ENCODE measurements at places on chromosomes 11 and 22.

DNA sequence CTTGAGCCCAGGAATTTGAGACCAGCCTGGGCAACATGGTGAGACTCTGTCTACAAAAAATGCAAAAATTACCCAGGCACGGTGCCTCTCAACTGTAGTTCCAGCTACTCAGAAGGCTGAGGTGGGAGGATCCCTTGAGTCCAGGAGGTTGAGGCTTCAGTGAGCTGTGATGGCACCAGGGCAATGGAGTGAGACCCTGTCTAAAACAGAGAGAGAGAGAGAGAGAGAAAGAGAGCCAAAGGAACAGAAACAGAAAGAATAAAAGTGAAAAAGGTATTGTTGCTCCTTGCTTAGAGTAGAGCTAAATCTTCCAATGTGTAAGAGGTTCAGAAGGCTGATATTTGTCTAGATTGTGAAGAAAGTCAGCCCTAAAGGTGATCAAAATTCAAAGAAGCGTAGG is 8.9 kb upstream of the ETS1 start:
- no peak for DNase-seq

- no peak for DNase-seq
Measured at GRCh38 chr11:59898650-59899049, 20.1 kb downstream of the OOSP3 start.

DNA sequence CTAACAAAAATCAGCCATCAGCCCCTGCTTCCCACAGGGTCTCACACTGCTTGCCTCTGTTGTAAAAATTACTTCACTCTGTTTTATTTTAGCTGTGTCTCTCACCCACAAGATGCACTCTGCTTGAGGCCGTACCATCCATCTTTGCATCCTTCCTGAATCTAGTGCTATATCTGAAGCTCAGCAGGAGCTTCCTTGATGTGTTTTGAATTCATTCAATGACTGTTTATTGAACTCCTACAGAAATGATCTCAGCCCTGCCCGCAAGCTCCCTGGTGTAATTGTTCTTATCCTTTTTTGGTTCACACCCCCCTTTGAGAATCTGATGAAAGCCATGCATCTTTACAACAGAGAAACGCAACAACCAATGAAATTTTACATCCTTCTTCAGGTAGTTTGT is 310.2 kb upstream of the ZC3H12C start:
- no peak for DNase-seq

DNA sequence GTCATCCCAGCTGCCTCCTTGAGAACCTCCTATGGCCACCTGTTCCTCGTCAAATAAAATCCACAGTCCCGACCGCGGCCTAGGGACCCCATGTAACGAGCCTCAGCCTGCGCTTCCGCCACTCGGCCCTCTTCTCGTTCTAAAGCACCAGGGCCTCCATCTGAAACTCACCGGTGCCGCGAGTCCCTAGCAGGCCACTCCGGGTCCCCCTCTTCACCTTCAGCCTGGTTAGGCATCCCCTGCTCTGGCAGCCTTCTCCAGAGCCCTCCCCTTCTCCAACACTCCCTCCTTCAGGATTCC is 2.4 kb upstream of the SSTR3 start:
- no peak for DNase-seq

DNA sequence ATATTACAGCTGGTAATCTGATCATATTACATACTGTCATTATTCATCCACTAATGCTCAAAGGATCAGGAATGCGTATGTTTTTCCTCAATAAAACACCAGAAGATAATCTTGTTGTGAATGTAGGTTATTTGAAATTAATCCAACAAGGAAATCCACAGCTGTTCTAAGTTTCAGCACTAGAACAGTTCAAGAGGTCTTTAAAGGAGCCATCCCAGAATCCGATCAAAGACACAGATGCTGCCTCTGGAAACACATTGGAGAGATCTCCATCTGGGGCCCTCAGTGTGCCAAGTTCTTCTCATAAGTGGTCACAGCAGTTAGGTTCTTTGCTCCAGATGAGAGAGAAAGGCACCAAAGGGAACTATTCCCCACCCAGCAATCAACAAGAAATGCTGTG is 1955.1 kb upstream of the RAG2 start:
- no peak for DNase-seq

- no peak for DNase-seq
Measured at GRCh38 chr11:71525938-71526495, 1.1 kb upstream of the KRTAP5-7 start.

DNA sequence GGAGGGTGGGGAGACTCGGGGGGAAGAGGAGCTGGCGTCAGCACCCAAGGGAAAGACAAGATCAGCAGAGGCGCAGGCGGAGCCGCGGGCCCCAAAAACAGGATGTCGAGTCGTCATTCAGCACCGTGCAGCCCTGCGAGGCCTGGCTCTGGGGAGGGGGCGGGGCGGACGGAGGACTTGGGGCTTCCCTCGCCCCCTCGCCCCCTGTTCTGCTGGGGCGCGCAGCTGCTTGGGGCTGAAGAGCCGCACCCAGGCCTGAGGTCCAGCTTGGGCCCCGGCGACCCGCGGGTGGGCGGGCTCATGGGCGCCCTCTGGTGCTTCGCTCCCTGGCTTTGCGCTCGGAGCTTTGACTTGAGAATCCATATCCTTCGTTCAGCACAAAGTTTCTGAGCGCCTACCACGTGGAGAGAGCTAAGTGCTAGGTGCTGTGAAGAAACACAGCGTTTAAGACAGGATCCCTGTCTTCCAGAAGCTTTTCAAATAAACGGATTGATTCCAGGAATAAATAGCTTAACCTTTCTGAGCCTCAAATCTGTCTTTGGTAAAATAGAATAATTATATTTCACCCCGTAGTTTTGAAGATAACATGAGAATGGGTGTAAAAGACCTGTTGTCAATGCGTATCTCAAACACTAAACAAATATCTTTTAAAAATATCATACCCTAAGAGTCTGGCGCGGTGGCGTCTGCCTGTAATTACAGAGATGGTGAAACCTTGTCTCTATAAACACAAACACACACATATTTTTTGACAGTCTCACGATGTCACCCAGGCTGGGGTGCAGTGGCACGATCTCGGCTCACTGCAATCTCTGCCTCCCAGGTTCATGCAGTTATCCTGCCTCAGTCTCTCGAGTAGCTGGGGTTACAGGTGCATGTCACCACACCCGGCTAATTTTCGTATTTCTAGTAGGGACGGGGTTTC is 929 bp upstream of the RHOG start:
- peak; percentile 76 for DNase-seq

- DNase-seq: no peak
Measured at GRCh38 chr11:75858613-75859012, 43.6 kb downstream of the UVRAG start.

- no peak for DNase-seq
Measured at GRCh38 chr22:35458547-35459422, 58.8 kb downstream of the MCM5 start.

GRCh38 chr22:35330258-35330861 is 30.7 kb downstream of the TOM1 start:
- DNase-seq: no peak

GRCh38 chr22:43110444-43110926 is at the start of gene BIK:
TSS of gene BIK (plus strand) at chr22:43110750. CDS start at chr22:43124023, 13,273 bp downstream.
- no peak for DNase-seq

DNA sequence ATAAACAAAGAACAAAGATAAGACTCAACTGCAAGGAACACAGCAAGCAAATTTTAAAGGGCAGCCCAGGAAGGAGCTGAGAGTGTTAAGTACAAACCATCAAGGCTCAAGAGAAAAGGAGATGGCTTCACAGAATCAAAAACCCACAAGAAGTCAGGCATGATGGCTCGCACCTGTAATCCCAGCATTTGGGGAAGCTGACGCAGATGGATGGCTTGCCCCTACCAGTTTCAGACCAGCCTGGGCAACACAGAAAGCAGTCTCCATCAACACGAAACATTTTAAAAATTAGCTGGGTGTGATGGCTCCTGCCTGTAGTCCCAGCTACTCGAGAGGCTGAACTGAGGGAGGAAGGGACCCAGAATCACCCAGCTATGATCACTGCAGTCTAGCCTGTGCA is 32.6 kb downstream of the MAPK1 start:
- no peak for DNase-seq

DNA sequence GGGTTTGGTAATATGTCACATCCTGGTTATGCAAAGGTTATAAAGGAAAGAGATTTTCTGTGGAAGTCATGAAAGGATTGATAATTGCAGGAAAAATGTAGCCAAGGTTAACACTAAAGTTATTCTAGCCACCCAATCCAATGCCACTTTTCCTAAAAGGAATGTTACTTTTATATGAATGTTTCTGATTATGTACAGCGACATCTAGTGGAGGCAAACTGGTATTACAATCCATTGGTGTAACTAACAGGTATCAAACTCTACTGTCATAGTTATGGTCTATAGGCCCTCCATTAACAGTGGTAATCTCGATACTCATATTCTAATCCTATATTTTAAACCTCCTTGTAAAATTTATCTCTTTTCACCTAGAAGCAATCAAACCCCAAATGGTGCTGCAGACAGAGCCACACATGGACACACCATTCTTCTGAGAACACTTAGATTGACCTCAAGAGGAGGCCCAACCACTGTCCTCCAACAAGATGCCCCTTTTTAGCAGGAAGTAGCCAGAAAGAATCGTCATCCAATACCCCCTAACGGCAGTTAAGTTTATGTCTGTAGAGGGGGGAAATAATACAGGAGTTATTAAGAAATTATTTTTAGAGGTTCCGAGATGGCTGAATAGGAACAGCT is 74.9 kb upstream of the RAG2 start:
- no peak for DNase-seq

DNA sequence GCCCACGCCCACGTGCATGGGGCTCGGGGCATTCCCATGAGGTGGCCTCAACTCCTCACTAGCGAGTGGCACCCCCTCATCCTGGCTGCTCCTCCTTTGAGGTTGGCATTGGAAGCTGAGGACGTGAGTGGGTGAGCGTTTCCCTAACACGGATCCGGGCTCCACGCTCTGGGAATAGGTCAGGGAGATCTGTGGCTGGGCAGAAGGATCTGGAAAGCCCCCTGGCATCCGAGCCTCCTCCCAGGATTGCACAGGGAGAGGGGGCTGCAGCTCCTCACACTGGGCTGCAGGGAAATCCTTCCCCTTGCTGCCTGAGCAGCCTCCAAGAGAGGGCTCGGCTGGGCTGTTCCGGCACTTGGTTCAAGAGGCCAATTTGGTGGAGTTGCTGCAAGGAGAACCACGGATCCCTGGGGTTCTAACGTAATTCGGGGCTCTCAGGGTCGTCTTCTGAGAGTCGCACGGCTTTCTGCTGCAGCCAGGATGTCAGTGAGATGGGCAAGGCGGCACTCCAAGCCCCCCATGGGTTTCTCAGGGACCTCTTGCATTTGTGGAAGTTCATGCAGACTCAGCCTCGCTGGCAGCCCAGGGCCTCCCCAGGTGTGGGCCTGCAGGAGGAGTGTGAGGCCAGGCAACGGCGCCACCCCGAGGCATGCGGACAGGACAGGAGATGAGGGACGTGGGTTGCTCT is 1119.0 kb downstream of the BRD1 start:
- DNase-seq: no peak

DNA sequence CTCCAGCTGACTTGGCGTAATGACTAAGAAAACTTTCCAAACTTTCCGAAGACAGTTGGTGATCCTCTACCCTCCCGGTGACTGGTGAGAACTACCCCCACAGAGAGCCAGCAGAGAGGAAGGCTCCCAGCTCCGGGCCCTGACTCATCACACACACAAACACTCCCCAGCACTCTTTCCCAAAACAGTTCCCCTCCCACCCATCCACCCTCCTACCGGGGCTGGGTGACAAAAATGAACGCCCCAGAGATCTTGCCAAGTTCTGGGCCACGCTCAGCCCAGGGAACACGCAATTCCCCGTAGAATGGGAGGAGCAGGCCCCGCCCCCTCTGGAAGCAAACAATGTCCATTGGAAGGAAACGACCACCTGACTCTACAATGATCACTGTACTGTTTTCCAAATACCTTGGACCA is 21.3 kb upstream of the JAM3 start:
- DNase-seq: no peak

GRCh38 chr11:60389279-60389910 is 6.9 kb upstream of the MS4A14 start:
- DNase-seq: no peak

GRCh38 chr22:21025266-21025665 is 7.1 kb downstream of the SLC7A4 start:
- no peak for DNase-seq

- no peak for DNase-seq
Measured at GRCh38 chr22:41285441-41285819, 557 bp downstream of the RANGAP1 start.

DNA sequence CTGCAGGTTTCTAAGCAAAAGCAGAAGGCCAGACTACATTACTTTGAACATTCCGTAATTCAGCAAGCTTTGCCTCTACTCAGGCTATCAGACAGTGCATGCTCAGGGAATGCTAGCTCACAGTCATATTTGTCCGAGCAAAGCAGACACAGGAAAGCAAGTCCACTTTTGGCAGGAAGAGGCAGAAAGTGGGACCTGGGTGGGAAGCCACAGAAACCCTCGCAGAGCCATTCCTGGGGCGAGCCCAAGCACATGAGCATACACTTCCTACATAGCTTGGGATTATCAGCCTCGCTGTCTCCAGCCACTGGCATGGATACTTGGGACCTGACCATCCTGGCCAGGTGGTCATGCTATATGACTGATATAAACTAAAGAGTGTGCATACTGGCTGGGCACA is 113.3 kb downstream of the TRIM29 start:
- no peak for DNase-seq

DNA sequence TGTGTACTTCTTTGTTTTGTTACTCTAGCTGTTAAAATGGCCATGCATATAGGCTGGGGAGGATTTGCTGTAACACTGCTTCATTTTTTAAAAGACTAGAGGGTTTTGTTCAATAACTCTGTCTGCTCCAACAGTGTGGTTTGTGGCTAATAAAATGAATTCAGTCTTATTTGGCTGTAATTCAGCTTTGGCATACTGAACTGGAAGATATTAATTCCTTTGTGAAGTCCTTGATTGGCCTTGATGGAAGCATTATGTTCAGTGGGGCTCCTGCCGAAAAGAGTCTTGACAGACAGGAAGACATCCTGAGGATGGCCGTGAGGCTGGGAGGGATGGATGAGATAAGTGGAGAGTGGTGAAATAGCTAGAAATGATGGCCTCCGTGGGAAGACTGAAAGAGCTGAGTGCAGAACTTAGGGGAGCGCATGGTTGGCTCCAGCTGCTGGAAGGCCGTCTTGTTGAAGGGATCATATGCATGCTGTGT is 44.8 kb upstream of the MYO18B start:
- DNase-seq: no peak

GRCh38 chr11:14975252-14975587 is 3.1 kb upstream of the CALCA start:
- DNase-seq: no peak

- DNase-seq: no peak
Measured at GRCh38 chr11:80638296-80638695, 1197.5 kb upstream of the TENM4 start.

GRCh38 chr11:72743321-72744221 is 8.6 kb downstream of the ARAP1 start:
- no peak for DNase-seq

GRCh38 chr11:44577231-44577830 is 11.9 kb downstream of the CD82 start:
- DNase-seq: no peak

GRCh38 chr22:40240686-40241085 is 63.0 kb downstream of the TNRC6B start:
- DNase-seq: no peak

GRCh38 chr11:92295175-92296137 is 70.8 kb downstream of the FAT3 start:
- no peak for DNase-seq

- DNase-seq: no peak
Measured at GRCh38 chr11:128472128-128473089, 114.9 kb downstream of the ETS1 start.

- DNase-seq: no peak
Measured at GRCh38 chr11:96130061-96130620, 206.2 kb upstream of the MTMR2 start.

All from 8988T (cell line).